Osteocyte (in vitro differentiated cells): ENCODE measurements at places on chromosomes 11 and 22. TPM values are rescaled to one million over a fixed set of nuclear protein-coding genes. Genes with fewer than 3 reads are reported as not detected.

DNA sequence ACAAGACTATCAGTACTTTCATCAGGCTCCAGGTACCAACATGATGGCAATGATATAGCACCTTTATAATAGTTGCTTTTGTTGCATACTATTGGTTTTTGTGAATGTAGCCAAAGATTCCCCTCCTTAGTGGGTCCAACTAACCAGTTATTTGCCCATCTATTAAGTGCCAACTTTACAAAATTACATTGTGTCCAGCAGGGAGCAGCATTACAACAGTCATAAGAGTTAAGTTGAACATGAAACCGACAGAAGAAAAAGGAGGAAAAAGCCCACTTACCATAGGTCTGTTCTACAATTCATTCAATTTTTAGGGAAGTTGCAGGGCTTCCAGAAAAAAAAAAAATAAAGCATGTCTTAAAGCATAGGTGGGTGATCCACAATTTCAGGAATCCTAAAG lies 21.6 kb downstream of the IMMP1L start:
- no peak overlapping the region for H3K27ac ChIP-seq
- H3K4me1 ChIP-seq, result peaks cover 12% of the 10 kb centered on the region
- no peaks in the 10 kb centered on the region for H3K27me3 ChIP-seq
- H3K36me3 ChIP-seq, result peaks cover 2% of the 10 kb centered on the region
- H3K4me3 ChIP-seq, result no peak overlapping the region
- DNase-seq, result no peak

DNA sequence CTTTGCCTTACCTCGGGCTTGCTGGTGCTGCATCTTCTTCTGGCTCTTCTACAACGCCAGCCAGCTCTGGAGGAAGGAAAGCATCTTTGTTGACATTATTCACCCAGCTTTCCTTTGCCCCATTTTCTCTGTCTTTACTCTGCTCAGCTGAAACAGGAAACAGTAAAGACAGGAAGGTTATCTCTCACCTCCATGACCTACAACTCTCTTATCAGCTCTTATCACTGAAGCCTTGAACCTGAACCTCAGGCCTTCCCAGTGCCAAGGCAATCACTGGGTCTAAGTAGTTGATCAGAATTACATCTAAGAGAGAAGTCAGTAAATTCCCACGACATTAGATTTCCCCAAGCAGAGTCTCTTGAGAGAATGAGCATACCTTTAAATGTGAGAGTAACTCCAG lies 59.6 kb upstream of the CCDC89 start:
- H3K27me3 ChIP-seq, result no peaks in the 10 kb centered on the region
- no peaks in the 10 kb centered on the region for H3K36me3 ChIP-seq
- peaks cover 11% of the 10 kb centered on the region for H3K4me1 ChIP-seq
- no peak overlapping the region for H3K27ac ChIP-seq
- no peak overlapping the region for H3K4me3 ChIP-seq
- no peak for DNase-seq

DNA sequence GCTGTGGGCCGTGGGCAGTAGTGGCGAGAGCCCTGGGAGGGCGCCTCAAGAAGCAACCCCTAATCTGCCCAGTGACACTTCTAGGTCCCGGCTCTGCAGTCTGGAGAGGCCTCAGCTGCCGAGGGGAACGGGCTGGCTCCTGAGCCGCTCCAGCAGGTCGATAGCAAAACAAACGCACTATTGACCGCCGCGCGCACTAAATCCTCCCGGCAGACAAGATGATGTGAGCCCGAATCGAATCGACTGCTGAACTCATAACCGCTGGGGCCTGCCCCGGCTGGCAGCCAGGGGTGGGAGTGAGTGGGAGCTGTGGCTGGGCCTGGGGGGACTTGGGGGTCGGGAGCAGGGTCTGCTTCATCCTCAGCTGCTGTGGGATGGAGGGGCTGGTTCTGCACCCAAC lies 36.1 kb downstream of the FLRT1 start:
- H3K36me3 ChIP-seq, result no peaks in the 10 kb centered on the region
- H3K27ac ChIP-seq, result no peak overlapping the region

DNA sequence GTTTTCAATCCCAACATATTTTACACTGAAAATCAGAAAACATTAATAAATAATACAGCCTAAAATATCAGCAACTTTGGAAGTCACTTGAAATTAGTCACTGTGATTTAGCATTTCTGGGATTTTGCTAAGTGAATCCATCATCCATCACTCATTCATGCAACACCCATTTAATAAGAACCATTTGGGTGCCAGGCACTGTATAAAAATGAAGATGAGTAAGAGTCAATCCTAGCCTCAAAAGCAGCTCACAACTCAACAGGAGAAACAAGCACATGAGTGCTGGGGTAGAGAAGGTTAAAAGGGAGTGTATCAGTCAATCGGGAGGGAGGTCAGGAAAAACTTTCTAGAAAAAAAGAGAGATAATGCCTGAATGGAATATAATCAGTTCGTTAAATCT lies 77.9 kb downstream of the PGR start:
- peaks cover 24% of the 10 kb centered on the region for H3K27me3 ChIP-seq
- no peak overlapping the region for H3K27ac ChIP-seq
- H3K4me3 ChIP-seq, result no peak overlapping the region
- no peaks in the 10 kb centered on the region for H3K4me1 ChIP-seq
- DNase-seq, result no peak

DNA sequence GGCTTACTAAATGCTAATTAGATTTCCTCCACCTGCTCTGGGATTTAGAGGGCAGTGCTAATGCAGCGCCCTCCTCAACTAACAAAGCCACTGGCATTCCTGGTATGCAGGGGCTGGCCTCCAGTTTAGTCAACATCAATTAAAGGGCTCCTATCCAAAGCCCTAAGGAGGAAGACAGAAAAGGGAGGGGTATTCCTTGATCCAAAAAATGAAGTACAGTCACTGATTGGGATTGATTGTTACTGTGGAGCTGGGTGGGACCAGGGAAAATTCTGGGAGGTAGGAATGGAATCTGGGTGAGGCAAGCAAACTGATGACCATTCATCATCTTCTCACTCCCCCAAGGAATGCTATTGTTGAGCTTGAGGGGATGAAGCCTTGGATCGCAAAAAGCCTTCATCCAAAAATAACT lies 52.2 kb downstream of the GAB2 start:
- DNase-seq, result no peak
- H3K27ac ChIP-seq, result no peak overlapping the region
- H3K4me3 ChIP-seq, result no peak overlapping the region
- peaks cover 11% of the 10 kb centered on the region for H3K4me1 ChIP-seq
- no peaks in the 10 kb centered on the region for H3K27me3 ChIP-seq

DNA sequence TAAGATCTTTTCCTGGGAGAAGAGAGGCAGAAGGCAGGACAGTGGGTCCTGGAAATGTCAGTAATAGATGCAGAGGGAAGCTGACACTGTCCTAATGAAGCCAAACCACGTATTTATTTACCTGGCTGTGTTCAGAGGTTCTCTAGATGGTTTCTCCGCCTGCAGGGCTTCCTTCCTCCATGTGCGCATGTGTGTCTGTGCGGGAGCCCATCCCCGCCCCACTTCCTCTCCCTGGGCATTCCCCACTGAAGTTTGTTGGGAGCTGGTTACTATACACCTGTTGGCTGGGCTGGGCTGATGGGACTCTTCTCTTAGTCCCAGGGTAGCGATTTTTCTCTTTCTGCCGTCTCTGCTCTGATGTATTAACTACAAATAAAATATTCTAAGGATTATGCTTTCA lies 204.9 kb upstream of the TBCEL start:
- no peak overlapping the region for H3K27ac ChIP-seq
- no peaks in the 10 kb centered on the region for H3K4me1 ChIP-seq
- H3K27me3 ChIP-seq, result peaks cover 9% of the 10 kb centered on the region
- DNase-seq, result no peak
- no peak overlapping the region for H3K4me3 ChIP-seq

DNA sequence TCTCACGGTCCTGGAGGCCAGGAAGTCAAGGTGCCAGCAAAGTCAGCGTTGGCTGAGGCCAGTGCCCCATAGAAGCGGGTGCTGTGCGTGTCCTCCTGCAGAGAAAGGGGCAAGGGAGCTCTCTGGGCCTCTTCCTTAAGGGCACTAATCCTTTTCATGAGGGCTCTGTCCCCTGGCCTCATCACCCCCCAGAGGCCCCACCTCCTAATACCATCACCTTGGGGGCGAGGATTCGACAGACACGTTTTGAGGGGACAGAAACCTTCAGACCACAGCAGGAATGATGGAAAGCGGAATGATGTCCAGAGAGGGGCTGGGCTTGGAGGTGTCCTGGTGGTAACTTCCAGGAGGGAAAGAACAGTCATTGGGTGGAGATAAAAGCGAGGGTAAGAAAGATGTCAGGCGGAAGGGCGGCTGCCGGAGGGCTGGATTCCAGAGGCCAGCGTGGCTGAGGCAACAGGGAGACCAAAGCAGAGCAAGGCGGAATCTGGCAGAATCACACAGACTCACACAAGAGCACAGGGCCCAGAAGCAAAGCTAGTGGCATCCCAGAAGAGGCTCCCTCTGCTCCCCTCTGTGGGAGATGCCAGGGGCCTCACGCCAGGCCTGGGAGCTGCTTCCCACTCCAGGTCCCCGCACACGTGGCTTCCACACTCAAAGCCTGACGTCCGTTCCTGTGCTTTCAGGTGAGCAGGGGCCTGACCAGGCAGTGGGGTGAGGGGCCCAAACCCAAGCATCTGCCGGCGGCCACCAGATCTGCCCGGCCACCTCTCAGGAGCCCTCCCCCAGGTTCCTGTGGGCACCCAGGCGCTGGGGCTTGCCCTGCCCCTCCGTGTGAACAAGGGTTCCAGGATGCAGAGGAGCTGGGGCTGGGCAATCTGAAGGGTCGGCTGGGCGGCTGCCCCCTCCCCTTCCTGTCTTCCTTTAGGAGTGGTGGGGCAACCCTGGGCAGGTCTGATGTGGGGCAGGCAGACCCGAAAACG lies 784.5 kb downstream of the BRD1 start:
- H3K36me3 ChIP-seq, result no peaks in the 10 kb centered on the region
- peaks cover 9% of the 10 kb centered on the region for H3K4me1 ChIP-seq
- H3K27me3 ChIP-seq, result no peaks in the 10 kb centered on the region
- H3K27ac ChIP-seq, result no peak overlapping the region
- H3K4me3 ChIP-seq, result no peak overlapping the region

GRCh38 chr22:20204806-20205205 lies 54.0 kb upstream of the CCDC188 start:
- no peak overlapping the region for H3K27ac ChIP-seq
- no peaks in the 10 kb centered on the region for H3K36me3 ChIP-seq
- H3K27me3 ChIP-seq, result no peaks in the 10 kb centered on the region
- no peak overlapping the region for H3K4me3 ChIP-seq
- H3K4me1 ChIP-seq, result peaks cover 33% of the 10 kb centered on the region

DNA sequence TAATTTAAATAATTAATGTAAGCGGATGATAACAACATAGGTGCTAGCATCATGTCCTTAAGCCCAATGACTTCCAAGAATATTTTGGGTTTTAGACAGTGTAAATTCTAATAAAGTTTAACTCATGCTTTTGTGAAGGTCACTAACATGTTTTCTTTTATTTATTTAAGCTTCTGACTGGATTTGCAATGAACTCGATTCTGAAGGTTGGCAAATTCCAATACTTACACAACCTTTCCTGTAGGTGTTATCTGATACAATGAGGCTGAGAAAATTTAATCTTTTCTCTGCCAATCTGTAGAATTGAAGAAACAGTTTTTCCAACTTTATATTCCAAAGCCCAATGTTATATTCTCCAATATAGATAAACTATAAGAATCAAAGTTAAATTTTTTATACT lies 311.3 kb downstream of the LUZP2 start:
- H3K27ac ChIP-seq, result no peak overlapping the region
- H3K4me1 ChIP-seq, result no peaks in the 10 kb centered on the region
- H3K4me3 ChIP-seq, result no peak overlapping the region
- no peaks in the 10 kb centered on the region for H3K36me3 ChIP-seq
- DNase-seq, result no peak

DNA sequence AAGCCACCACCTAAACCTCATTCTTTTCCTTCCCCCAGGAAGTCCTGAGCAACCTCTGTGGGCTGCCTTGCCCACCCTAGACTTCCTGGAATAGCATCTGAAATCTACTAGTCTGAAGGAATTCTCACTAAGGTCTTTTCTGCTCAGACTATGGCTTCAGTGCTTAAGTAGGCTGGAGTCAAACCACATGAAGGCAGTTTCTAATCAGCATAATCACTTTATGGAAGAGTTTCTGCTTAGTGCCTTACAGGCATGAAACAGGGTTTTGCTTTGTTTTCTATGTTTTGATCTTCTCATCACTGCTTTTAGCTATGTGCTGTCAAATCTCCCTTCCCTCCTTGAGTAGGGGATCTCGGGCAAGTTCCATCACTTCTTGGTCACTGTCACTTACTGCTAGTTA lies 117.7 kb downstream of the WT1 start:
- DNase-seq, result no peak
- no peaks in the 10 kb centered on the region for H3K4me1 ChIP-seq
- no peak overlapping the region for H3K27ac ChIP-seq

DNA sequence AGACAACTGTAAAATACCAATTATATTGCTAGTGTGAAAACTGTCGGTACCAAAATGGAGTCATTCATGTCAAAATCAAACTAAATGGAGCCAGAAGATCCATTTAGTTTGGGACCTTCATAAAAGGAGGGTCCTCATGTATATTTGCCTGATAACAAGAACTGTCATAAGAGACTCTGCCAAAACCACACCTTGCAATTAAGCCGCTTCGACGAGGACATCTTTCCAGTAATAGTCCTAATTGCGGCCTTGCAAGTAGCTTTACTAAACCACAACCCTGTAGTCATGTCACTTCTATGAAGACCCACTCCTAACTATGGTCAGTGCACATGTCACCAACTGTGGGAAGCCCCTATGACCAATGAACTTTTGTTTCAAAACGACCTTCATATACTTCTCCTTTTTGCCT lies 9.4 kb downstream of the UBQLN3 start:
- no peak overlapping the region for H3K27ac ChIP-seq
- H3K27me3 ChIP-seq, result peaks cover 12% of the 10 kb centered on the region

GRCh38 chr11:36605221-36606216 lies 7.5 kb upstream of the RAG2 start:
- no peak overlapping the region for H3K27ac ChIP-seq
- no peak for DNase-seq
- no peaks in the 10 kb centered on the region for H3K4me1 ChIP-seq
- H3K4me3 ChIP-seq, result no peak overlapping the region

- no peaks in the 10 kb centered on the region for H3K36me3 ChIP-seq
- peak overlapping the region; percentile 78 for H3K27ac ChIP-seq
- peak overlapping the region; percentile 72 for H3K4me3 ChIP-seq
- H3K4me1 ChIP-seq, result peaks cover 52% of the 10 kb centered on the region
- DNase-seq, result peak; percentile 92
Measured at GRCh38 chr11:67265633-67266448, 432 bp upstream of the GRK2 start.

DNA sequence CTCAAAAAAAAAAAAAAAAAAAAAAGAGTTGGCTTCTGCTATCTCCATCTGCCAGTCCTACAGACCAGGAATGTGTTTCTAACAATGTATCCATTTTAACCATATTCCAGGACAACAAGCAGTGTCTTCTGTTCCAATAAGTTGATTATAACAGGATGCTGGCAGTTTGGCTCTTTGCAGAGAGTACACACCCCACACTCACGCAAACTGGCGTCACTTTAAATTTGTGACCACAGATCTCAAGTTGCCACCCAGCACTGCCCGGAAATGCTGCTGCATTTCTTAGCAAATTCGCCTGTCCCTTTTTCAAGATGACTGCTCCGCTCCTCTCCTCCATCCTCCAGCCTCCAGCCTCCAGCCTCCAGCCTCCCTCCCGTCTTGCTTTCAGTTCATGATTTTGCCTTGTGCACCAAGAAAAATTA lies 44.3 kb downstream of the SCGB1A1 start:
- H3K36me3 ChIP-seq, result no peaks in the 10 kb centered on the region
- no peak for DNase-seq
- H3K27ac ChIP-seq, result no peak overlapping the region
- H3K4me1 ChIP-seq, result peaks cover 20% of the 10 kb centered on the region
- no peaks in the 10 kb centered on the region for H3K27me3 ChIP-seq

Gene APOL1
- total RNA-seq, result 16.2 and 19.5 TPM in 2 replicates

Gene SEPTIN5
- total RNA-seq, result 103 and 108 TPM in 2 replicates

Gene FAM83F
- total RNA-seq, result not detected in 2 replicates

Gene MPEG1
- total RNA-seq, result not detected in 2 replicates
